Activated gamma-delta T cell treated with anti-CD3 and anti-CD28 coated beads, Interleukin-2, amount 50 U/mL, for 16 hours (primary cell): ENCODE measurements at places on chromosomes 11 and 22.

GRCh38 chr11:34637303-34637702 lies 16.4 kb downstream of the EHF start:
- no peak for DNase-seq

GRCh38 chr22:18035751-18036150 lies 11.4 kb upstream of the MICAL3 start:
- no peak for DNase-seq

GRCh38 chr22:43745783-43746356 lies 66.2 kb downstream of the EFCAB6 start:
- no peak for DNase-seq

- DNase-seq = no peak
These were observed 999 bp downstream of the FGF3 start for GRCh38 chr11:69818231-69818602.

GRCh38 chr22:47322854-47323253 lies 560.4 kb downstream of the TBC1D22A start:
- DNase-seq = no peak

- no peak for DNase-seq
These were observed 29.0 kb downstream of the GLYATL1 start for GRCh38 chr11:58968251-58968711.

DNA sequence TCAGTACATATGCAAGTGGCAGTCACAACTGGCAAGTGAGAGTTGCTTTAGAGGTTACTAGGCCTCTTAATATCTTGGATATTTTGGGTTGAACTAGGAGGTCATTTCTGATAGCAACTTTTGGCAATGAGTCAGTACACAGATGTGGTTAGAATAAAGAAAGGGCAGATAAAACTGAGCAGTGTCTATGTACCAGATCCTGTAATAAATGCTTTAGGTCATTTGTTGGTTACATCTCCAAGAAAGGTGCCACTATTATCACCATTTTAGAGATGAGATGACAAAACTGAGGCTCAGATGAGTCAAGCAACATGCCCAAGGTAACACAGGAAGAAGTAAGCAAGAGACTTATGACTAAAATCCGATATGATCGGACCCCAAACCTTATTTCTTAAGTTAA lies 25.0 kb downstream of the MAML2 start:
- DNase-seq = no peak

GRCh38 chr11:17803754-17804334 lies 69.3 kb downstream of the KCNC1 start:
- DNase-seq = no peak

- peak; percentile 70 for DNase-seq
These were observed 54.2 kb downstream of the GRAMD4 start for GRCh38 chr22:46674367-46674781.

GRCh38 chr11:67605231-67606011 lies 1.3 kb upstream of the NDUFV1 start:
- DNase-seq = no peak

DNA sequence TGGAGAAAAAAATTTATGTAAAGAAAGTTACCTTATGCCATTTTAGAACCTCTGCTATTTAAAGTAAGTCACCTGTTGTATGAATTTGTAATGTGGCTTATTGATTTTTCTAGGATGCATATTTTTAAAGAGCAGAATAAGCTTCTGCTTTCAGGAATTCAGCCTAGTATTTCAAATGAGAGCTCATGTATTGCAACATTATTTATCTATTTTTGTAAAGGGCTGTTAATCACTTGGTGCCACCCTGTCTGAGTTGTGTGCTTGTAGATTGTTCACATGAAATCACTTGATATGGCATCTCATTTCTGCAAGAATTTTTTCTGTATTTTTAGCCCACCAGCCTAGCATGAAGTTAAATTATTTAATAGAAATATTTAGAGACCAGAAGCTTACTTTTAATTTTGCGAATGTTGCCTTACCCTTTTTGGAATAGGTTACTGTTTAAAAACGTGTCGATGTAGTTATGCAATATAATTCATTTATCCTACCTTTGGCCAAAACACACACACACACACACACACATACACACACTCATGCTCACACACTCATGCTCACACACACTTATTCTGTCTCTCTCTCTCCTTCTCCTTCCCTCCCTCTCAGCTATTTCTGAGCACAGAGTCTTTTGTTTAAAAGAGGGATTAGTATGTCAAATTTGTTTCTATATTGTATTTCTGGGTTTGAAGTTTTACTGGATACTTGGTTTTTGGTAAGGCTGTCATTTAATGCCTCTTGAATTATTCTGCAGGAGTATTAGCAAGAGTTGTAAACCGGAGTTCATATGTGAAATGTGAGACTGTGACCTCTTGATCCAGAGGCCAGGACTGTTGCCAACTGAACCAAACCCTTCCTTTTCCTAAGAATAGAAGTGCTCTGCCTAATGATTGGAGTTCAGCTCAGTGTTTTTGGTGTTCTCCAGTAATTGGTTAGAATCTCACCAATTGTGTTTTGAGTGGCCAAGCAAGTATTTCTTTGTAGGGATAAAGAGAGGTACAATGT lies 34.4 kb downstream of the YAP1 start:
- no peak for DNase-seq

- DNase-seq = no peak
These were observed 77.6 kb downstream of the BMAL1 start for GRCh38 chr11:13355191-13355590.

- DNase-seq = no peak
These were observed 7.8 kb downstream of the STK33 start for GRCh38 chr11:8586184-8586583.

DNA sequence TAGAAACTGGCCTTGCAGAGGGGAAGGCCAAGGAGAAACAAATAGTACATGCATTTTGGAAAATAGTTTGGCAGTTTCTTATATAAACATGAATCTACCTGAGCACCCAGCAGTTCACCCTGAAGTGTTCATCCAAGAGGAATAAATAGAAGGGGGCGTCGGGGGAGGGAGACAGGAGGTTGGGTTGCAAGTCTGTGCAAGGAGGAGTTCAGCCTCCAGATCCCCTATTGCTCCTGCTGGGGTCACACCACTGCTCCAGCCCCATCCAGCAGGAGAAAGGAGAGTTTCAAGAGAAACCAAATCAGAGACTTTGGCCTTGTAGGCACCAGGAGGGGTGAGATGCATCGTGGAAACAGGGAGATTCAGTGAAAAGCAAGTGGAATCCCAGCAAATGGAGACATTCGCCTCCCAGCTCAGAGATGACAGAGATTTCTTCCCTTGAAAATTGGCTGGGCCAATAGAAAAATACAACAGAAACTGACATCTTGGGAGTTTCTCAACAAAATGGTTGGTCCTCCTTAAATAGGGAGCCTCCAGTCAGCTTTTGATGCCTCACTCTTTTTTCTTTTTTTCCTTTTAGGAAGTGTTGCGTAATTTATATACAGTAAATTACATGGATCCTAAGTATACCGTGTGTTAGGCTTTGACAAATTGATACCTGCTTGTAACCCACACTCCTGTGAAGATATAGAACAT lies 34.1 kb downstream of the OTOG start:
- no peak for DNase-seq

DNA sequence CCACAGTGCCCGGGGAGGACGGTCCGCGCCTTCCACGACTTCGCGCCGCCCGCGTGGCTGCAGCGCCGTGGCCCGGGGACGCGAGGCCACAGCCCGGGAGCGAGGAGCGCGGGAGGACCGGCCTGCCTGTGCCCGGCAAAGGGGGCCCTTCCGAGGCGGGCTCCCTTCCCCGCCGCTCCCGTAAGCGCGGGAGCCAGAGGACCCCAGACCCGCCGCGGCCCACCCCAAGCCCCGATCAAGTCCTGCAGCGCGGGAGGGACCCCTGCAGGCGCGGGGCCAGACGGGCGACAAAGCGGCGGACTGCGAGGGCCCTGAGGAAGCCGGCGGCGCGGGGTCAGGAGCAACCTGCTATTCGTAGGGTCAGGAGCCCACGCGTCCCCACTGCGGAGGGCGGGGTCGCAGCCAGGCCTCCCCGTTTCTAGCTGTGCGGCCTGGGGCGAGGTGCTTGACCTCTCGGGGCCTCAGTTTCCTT lies 110.3 kb downstream of the WNT7B start:
- DNase-seq = no peak

DNA sequence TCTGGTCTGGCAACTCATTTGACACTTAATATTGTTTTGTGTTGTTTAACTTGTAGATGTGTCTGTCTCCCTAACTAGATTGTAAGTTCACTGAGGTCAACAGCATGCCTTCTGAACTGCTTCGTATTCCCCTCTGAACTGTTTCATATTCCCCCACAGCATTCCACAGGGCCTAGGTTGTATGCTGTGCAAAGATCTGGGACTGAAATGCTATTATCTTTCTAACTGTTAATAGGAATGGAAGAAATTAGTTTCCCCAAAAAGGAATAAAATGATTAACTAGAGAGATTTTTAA lies 38.2 kb downstream of the ZNRF3 start:
- DNase-seq = no peak

DNA sequence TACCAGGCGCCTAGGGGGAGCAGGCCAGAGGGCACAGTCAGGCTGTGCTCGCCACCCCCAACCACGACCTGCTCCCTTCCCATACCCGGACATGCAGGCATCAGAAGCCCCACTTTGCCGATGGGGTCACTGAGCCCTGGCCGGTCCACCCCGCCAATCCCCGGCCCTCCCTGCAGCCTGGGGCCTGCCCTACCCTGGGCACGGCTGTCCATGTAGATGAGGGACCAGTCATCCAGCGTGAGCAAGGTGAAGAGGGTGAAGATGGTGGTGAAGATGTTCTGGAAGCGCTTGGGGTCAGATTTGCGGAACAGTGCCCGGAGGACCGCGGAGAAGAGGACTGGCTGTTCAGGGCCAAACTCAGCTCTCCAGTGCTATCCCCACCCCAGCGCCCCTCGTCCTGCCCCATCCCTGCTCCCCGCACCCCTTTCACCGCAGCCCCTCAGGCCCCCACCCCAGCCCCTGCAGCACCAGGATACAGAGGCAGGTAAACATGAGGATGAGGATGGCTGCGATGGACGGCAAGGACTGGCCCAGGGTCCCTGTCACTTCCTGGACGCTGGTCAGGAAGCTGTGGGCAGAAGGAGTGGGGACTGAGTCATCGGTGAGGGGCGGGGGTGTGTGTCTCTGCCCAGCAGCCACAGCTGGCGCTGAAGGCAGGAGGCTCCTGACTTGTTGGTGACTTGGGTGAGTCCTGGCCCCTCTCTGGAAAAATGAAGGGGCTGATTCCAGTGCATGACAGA lies 5.5 kb downstream of the CATSPER1 start:
- DNase-seq = no peak

DNA sequence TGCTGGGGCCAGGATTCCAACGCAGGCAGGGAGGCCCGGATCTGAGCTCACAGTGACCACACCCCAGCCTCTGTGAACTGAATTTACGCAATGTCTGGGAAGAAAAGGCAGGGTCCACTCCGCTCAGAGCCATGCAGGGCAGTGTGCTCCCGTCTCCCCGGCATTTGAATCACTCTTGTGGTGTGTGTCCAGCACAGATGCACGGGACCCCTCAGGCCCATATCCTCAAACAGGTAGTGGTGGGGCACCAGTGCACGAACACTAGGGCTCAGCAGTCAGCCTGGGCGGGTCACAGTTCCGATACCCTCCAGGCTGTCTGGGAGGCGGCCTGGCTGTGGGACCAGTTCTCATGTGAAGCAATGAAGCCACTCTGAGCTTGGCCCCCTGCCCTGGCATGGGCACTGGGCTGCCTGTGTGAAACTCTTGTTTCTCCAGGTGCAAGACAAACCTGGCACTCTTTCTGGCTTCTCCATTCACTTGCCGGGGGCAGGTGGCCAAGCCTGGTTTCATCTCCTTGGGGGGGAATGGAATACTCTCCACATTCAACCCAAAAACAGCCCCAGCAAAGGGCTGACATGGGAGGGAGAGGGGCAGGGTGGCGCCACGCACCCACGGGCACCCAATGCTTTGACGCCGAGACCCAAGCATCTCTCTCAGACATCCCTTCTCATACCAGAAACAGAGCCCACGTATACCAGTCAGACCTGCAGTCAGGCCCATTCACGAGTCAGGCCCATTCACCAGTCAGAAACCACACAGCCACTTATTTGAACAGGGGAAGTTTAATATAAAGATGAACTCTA lies 14.3 kb downstream of the DHCR7 start:
- DNase-seq = no peak

DNA sequence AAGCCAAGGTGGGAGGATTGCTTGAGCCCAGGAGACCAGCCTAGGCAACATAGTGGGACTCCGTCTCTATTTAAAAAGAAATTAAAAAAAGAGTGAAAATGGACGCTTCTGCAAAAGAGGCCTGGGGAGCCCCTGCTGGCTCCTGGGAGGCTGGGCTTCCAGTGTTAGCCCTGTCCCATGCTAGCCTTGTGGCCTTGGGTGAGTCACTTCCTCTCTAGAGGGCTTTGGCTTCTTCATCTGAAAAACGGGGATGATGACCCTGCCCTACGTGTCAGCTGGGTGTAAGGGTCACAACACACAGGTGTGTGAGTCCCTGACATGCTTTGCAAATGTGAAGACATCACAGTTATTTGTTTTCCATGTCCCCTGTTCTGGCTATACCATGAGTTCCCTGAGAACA lies 32.8 kb downstream of the FAM227A start:
- no peak for DNase-seq

GRCh38 chr11:7520011-7520942 lies 6.5 kb downstream of the PPFIBP2 start:
- DNase-seq = no peak
